Epithelial cell of proximal tubule (primary cell): ENCODE measurements at places on chromosomes 5 and 9. TPM values are rescaled to one million over a fixed set of nuclear protein-coding genes. Genes with fewer than 3 reads are reported as not detected.

PCDHB7 gene
- not detected in 2 replicates for total RNA-seq

FAM53C gene
- 13.7 and 34.7 TPM in 2 replicates for total RNA-seq

KCNN2 gene
- total RNA-seq = 0.22 TPM in 1 of 2 replicates, not detected in the other

MORN5 gene
- not detected in 2 replicates for total RNA-seq

PCDHB14 gene
- total RNA-seq = under 0.01 and 0.23 TPM in 2 replicates

FAM151B gene
- total RNA-seq = 0.06 and 0.51 TPM in 2 replicates

PTRH1 gene
- 46.7 and 47.4 TPM in 2 replicates for total RNA-seq

B4GALT1 gene
- total RNA-seq = 44.5 and 60.7 TPM in 2 replicates

DOCK8 gene
- 0.51 and 0.92 TPM in 2 replicates for total RNA-seq

TERT gene
- 0.07 TPM in 1 of 2 replicates, not detected in the other for total RNA-seq

FRMPD1 gene
- total RNA-seq = under 0.01 TPM in 1 of 2 replicates, not detected in the other

MED10 gene
- 28.3 and 38.3 TPM in 2 replicates for total RNA-seq

PDE6A gene
- not detected in 2 replicates for total RNA-seq

SFXN1 gene
- 49.9 and 90.6 TPM in 2 replicates for total RNA-seq

MEIKIN gene
- not detected in 2 replicates for total RNA-seq

PALM2AKAP2 gene
- 2.8 and 3.8 TPM in 2 replicates for total RNA-seq

FOXI1 gene
- not detected in 2 replicates for total RNA-seq

KLF4 gene
- total RNA-seq = 7.4 and 13.1 TPM in 2 replicates

- DNase-seq = no peak
These were observed 718 bp upstream of the TMEM215 start for GRCh38 chr9:32782476-32783167.

GRCh38 chr5:178117923-178118701, 4.8 kb downstream of the N4BP3 start:
- DNase-seq = no peak

- no peak for DNase-seq
These were observed 523.1 kb downstream of the EFNA5 start for GRCh38 chr5:107147589-107147988.

- DNase-seq = no peak
These were observed 411 bp upstream of the GABRG2 start for GRCh38 chr5:162067162-162067561.

GRCh38 chr5:176687881-176688280, 40.6 kb downstream of the TSPAN17 start:
- no peak for DNase-seq

DNA sequence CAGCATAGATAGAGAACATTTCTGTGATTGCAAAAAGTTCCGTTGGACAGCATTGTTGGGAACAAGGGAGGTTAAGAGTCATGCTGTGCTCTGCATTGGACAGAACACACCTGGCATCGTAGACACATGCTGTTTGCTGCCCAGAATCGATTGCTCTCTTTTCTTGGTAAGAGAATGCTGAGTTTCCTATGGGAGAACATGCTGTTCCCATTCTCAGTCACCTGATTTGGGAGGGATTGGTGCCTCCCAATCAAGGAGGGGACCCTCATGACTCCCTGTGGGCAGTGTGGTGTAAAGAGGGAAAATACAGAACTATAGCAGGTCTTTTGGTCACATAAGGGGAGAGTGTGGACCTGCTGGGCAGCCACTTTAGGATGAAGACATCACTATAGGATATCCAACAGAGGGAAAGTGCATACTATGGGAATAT, 555.4 kb upstream of the CLINT1 start:
- DNase-seq = no peak

DNA sequence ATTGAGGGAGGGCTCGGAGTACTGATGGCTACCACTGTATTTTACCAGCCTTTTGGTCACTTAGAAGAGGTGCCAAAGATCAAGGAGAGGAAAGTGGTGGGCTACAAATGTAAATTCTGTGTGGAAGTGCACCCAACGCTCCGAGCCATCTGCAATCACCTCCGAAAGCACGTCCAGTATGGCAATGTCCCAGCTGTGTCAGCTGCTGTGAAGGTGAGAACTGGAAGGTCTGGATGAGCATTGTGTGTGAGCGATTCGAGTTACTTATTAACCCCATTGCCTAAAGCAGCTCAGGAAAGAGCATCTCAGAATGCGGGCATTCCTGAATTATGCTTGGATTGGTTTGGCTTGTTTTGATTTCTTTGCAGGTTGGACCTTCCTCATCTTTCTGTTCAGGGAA, 67.5 kb downstream of the ZNF462 start:
- no peak for DNase-seq

DNA sequence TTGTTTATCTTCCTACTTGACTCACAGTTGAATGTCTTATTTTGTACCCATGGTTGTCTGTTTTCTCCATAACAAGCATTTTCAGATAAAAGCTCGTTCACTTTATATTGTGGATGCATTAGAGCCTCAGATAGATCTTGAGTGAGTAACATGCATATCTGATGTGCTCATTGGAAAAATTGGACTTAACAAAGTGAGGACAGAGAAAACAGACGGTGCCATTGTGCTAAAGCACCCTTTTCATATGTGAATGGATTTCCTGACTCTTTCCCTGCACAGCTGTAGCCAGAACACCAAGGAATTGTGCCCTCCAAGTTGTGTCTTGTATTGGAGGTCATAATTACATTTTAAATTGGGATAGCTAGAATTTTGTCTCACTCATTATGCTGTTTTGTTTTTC, 325.8 kb upstream of the MEF2C start:
- no peak for DNase-seq

DNA sequence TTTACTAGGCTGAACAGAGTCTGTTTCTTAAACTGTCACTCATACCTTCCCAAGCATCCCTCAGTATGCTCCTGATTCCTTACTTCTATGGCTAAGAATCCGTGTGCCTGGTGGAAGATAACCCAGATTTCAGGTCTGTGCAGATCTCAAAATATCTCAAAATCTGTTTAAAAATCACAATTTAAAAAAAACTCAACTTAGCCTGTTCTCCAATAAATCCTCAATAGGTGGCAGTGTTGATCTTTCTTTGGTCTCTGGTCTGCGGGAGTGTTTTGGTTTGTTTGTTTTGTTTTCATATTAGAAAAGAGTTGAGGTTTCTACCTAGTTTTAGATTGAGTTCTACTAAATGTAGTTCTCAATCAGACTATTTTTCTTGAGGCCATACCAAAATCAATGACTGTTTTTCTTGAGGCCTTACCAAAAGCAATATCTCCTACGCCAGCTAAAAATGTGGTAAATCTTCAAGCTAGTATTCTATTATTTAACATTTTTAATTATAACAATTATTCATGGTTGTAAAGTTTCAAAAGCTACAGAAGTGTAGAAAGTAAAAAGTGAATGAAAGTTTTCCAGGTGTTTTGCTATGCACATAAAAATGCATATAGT, 57.9 kb downstream of the TGFBR1 start:
- DNase-seq = no peak

DNA sequence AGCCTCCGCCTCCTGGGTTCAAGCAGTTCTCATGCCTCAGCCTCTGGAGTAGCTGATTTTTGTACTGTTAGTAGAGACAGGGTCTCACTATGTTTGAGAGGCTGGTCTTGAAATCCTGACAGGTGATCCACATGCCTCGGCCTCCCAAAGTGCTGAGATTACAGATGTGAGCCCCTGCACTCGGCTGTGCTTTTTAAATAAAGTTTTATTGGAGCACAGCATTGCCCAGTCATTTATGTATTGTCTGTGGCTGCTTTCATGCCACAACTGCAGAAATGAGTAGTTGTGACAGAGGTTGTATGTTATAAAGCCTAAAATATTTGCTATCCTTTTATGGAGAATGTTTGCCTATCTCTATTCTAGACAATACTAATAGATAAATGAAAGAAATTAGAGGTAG, 169.2 kb downstream of the AOPEP start:
- no peak for DNase-seq

DNA sequence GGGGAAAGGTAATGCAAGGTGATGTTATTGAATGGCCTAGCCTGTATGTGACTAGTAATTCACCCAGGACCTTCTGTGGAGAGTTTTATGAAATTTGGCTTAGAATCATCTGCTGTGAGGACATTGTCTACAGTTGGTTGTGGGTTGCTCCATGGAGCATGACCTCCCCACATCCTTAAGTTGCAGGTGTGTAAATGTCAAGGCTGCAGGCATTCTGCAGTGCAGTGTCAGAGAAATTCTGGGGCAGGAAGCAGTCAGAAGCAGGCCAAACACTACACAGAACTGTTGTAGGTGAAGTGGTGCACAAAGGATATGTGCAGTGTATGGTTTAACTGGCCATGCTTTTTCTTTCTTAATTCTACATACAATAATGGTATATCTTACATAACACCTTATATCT, 588.3 kb downstream of the EBF1 start:
- no peak for DNase-seq

DNA sequence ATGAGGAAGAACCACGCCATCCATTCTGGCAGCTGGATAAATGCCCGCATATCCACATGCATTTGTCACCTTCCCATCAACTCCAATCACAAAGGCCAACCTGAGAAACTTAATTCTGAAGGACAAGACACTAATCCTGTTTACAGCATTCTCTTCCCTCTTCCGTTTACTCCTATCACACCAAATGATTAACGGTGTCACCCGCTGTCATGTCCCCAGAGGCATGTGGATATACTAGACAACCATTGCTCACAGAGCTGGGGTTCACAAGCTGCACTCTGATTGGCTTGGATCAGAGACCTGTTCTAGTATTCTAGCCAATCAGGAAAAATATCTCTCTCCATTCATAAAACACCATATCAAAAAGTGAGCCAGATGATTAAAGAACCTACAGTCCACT, 3.6 kb downstream of the MACROH2A1 start:
- no peak for DNase-seq

- no peak for DNase-seq
These were observed 326.1 kb downstream of the EDIL3 start for GRCh38 chr5:84058561-84058960.

DNA sequence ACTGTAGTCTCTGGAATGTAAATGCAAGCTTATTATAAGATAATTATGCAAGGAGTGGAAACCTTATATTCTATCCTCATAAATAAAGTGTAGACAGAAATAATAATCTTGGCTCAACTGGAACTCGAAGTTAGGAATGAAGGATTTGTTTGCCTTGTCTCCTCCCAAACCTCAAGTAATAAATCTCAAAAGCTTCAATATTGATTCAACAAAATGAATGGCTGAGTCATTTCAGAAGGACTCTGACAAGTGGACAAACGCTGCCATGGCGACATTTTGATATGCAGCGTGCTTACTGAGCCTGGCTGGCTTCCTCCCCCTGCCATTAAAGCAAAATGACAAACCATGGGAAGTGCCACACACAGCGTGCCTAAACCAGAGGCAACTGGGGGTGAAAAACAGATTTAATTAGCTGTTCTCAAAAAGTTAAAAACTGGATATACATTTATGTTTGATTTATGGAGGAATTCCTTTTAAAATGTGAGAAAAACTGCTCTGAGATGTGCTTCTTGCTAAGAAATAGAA, 10.5 kb upstream of the ADGRV1 start:
- DNase-seq = no peak

GRCh38 chr9:76101947-76102346, 211.5 kb downstream of the PCSK5 start:
- DNase-seq = no peak

GRCh38 chr9:88458716-88459465, 70.6 kb downstream of the SPIN1 start:
- no peak for DNase-seq

GRCh38 chr5:16574789-16575721, 41.7 kb downstream of the RETREG1 start:
- DNase-seq = no peak
